Activated T-helper 1 cell treated with anti-CD3 and anti-CD28 coated beads, Interleukin-2, amount 50 U/mL, for 16 hours (primary cell): ENCODE measurements at places on chromosomes 7 and 10.

GRCh38 chr7:155804897-155805825 lies 7.1 kb downstream of the SHH start:
- peak; percentile 16 for DNase-seq

DNA sequence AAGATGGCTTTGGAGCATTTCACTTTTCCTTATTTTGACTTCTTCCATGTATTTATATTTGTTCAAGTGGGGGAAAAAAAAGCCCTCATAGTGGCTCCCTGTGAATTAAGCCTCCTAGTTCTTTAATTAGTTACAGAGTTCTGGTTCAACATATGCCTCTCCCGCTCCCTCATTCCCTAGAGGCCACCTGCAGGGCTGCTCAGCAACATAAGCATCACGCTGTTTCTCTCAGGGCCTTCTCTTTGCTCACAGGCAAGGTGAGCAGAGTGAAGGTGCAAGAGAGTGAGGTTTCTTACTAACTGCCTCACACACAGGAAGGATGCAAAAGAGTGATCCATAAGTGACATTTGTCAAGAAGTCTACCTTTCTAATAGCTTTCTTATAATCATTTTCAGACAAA lies 196.7 kb downstream of the SEMA3E start:
- no peak for DNase-seq

DNA sequence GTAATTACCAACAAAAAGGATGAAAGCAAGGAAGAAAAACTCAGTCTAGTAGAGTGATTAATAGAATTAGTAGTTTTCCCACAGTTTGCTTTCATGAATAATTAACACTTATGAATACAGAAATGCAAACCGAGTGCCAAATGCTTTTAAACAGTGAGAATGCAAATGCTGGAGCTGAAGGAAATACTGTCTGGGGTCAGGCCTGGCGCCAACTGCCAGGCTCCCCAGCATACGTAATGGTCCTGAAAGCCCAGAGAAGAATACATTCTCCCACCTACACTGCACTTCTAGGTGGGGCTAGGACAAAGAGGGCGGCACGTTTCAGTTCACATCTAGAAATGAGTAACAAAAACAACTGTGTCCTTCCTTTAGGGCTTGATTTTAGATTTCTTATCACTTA lies 30.0 kb downstream of the GLUD1 start:
- DNase-seq, result no peak

DNA sequence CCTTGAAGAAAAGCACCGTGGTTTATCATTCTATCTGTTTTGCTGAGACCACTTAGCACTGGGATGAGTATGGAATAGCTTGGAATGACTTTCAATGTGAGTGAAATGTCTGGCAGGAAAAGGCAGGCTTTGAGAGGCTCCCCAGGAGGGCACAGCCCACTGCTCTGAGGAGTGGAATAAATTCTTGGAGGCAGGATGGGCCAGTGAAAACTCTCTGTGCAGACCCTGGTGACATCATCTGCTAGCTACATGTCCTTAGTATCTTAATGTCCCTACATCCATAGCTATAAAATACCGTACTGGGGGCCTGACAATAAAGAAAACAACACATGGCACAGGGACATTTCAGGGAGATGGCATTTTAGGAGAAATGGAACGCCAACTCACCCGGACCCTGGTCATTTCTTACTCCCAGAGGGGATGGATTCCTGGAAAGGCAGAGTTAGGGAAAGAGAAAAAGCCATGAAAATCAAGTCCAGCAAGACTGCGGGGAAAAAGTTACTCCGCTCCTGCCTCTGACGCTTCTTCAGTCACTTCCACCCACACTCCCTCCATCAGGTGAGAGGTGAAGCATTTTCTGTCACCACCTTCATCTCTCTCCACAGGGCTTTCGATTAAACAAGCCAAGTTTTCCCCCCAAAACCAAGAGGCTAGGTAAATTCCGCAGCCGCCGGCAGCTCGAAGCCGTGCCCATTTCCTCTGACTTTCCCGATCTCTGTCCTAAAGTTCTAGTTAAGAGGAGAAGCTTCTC lies 991 bp downstream of the ZNF239 start:
- DNase-seq, result no peak

- no peak for DNase-seq
Observed at GRCh38 chr7:50287129-50287528, 17.4 kb upstream of the IKZF1 start.

GRCh38 chr7:130397758-130398073 lies 17.4 kb downstream of the CPA1 start:
- DNase-seq, result no peak

- no peak for DNase-seq
Observed at GRCh38 chr7:90238583-90238982, 6.4 kb upstream of the CFAP69 start.

DNA sequence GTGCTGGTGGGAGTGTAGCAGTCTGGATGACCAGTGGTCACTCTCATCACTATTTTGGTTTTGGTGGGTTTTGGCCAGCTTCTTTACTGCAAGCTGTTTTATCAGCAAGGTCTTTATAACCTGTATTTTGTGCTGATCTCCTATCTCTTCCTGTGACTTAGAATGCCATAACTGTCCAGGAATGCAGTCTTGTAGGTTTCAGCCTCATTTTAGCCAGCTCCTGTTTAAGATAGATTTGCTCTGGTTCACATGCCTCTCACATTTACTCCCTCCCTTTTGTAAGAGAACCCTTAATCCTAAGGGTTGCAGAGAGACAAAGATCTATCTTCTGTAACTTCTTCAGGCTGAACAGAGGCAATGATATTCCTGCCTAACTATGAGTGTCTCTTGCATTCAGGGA lies 51.2 kb upstream of the INHBA start:
- no peak for DNase-seq

DNA sequence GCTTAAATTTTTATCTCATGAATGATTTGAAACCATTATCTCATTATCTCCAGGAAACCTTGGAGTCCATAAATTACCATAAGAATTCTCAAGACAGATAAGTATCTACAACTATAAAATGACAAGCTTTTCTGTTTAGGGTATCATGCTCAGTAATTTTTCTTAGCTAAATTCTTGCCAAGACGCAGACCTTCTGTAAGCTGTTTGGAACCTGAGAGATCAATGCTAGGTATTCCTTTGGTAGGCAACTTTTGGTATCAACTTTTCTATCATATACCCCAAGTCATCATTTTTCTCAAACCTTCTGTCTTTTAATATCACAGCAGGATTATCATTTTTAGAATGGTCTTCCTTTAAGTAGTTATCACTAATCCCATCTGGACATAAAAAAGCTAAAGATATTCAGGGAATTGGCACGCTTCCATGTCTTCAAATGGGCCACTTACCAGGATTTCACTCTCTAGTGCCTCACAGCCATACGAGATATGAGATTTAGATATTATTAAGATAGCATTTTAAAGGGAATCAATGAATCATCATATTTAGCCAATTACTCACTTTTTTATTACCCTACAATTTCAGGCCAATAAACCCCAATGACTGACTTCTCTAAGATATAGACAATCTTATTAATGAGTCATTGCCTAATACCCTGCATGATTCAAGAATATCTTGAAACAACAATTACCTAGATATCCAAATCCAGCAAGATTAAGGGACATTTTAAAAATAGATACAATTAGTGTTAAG lies 544.1 kb downstream of the HTR7 start:
- no peak for DNase-seq

DNA sequence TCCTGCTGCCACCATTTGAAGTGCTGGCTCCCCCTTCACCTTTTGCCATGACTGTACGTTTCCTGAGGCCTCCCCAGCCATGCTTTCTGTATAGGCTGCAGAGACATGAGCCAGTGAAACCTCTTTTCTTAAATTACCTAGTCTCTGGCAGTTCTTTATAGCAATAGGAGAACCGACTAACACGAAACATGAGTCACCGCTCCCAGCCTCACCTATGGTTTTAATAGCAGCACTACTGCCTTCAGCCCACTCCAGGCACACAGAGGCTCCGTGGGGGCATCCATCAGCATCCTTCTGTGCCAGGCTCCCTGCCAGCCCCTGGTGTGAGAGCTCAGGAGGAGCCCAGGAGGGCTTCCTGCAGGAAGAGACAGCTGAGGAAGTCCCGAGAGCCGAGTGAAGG lies 5.5 kb upstream of the ZNF316 start:
- no peak for DNase-seq

DNA sequence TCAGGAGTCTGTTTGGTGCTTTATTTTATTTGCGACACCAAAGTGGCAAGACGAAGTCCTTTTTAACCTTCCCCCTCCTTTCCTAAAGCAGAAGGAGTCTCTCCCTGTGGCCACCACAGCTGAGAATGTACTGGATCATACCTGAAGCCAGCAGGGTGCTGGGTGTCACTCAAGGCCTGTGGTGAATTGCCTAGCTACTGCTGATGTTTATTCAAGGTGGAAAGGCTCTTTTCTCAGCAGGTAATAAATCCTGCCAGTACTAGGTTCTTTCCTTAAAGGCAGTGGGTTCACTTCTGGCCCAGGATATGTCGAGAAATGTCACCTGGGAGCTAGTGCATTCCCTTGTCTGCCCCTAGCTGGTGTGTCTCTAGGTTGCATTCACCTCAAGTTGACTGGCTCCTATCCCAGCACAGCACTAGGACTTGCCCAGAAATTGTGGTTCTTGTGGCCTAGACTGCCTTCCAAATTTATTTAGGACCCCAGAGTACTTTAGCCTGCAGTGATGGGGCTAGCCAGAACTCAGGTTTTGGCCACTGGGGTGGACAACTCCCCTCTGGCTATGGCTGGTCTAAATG lies 60.8 kb upstream of the FAM3C start:
- no peak for DNase-seq

DNA sequence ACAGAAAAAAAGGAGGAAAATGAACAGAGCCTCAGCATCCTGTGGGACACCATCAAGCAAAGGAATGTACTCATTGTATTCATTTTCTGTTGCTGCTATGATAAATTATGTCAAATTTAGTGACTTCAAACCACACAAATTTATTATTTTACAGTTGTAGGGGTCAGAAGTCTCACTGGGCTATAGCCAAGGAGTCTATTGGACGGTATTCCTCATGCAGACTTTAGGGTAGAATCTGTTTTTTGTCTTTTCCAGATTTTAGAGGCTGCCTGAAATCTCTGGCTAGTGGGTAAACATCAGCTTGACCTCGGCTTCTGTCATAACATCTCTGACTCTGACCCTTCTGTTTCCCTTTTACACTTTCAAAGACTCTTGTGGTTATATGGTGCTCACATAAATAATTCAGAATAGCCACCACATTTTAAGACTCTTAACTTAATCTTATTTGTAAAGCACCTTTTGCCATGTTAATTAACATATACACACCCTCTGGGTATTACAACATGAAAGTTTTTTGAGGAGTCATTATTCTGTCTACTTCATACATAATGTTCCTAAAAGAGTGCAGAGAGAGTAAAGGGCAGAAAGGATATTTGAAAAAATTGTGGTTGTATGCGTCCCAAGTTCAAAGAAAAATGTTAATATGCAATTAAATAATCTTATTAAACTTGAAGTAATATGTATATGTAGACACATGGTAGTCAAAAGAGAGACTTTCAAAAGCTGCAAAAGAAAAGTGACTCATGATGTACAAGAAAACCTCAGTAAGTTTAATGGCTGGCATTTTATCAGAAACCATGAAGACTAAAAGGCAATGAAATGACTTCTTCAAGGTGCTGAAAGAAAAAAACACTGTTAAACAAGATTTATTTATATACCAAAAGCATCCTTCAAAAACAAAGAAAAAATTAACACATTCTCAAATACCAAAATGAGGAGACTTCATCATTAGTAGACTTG lies 70.8 kb upstream of the MEOX2 start:
- no peak for DNase-seq

GRCh38 chr10:132669208-132669861 lies 116.6 kb downstream of the NKX6-2 start:
- no peak for DNase-seq

GRCh38 chr7:33926535-33926934 lies 21.2 kb downstream of the BMPER start:
- no peak for DNase-seq

DNA sequence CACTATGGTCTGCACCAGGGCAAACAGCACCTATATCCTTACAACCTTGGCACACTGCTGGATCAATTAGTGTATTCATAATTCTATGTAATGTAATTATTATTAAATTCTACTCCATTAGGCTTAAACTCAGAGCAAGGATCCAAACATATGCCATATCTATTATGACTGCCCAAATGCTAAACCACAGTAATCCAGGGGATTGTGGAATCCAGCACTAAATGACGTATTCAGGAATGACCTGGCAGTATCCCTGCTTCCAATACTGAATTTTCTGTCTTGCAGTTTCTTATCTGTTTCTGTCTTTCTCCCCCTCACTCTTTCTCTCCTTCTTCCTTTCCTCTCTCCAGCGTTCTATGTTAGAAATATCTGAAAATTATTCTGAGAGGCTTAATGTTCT lies 16.5 kb upstream of the UBE2D1 start:
- DNase-seq, result no peak

- DNase-seq, result no peak
Observed at GRCh38 chr7:39623732-39624441, 515 bp downstream of the RALA start.

GRCh38 chr10:124119946-124120345 lies 26.5 kb upstream of the CHST15 start:
- DNase-seq, result no peak

DNA sequence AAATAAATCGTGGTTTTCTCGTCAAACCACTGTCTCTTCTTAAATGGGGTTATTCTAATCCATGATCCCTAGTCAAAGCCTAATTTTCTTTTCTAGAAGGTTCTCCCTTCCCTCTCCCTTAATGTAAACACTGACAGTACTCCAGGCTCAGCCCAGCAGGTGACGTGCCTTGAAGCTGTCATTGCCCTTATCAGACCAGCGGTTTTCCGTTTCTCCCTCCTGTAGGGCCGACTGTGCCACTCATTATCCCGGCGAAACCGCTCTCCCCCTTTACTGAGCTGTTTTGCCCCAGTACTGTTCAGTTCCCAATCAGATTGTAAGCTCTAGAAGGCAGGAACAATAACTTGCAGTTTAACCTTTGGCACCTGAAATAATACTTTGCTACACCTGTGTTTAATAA lies 153.5 kb upstream of the RHEB start:
- no peak for DNase-seq

GRCh38 chr10:132471484-132471883 lies 66.1 kb upstream of the INPP5A start:
- DNase-seq, result no peak

GRCh38 chr10:73888514-73888913 lies 14.2 kb upstream of the CAMK2G start:
- DNase-seq, result no peak

- no peak for DNase-seq
Observed at GRCh38 chr7:29113384-29114102, 32.8 kb downstream of the CPVL start.

DNA sequence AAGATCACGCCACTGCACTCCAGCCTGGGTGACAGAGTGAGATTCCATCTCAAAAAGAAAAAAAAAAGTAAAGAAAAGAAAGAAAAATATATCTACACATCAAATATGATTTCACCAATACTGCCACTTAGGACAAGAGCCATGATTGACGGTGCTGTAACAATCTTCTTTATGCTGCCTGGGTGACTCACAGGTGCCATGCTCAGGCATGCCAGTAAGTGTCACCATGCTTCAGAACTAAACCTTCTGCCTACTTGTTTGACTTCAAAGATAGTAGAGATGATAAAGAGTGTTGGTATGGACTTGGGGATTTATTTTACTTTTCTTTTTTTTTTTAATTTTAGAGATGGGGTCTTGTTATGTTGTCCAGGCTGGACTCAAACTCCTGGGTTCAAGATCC lies 33.6 kb upstream of the DNMBP start:
- no peak for DNase-seq
